Activated T-cell treated with anti-CD3 and anti-CD28 coated beads for 4 hours (primary cell): ENCODE measurements at places on chromosomes 5 and 9.

DNA sequence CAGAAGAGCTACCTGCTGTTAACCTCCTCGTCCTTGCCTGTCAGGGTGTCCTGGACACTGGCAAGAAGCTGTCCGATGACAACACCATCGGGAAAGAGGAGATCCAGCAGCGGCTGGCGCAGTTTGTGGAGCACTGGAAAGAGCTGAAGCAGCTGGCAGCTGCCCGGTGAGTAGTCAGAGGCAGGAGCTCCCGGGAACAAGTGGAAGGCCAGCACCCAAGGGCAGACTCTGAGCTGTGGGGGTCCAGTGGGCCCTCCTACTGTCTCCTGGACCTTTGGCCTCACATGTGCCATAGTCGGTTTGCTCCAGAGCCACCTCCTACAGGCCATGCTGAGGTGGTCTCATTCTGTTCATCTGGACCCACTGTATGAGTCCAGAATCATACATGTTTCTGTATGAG is 38.7 kb downstream of the DYNC2I2 start:
- no peak for DNase-seq

- no peak for DNase-seq
Observed at GRCh38 chr9:13513286-13513685, 233.8 kb upstream of the MPDZ start.

GRCh38 chr5:135315386-135315785 is 83.6 kb downstream of the MACROH2A1 start:
- no peak for DNase-seq

DNA sequence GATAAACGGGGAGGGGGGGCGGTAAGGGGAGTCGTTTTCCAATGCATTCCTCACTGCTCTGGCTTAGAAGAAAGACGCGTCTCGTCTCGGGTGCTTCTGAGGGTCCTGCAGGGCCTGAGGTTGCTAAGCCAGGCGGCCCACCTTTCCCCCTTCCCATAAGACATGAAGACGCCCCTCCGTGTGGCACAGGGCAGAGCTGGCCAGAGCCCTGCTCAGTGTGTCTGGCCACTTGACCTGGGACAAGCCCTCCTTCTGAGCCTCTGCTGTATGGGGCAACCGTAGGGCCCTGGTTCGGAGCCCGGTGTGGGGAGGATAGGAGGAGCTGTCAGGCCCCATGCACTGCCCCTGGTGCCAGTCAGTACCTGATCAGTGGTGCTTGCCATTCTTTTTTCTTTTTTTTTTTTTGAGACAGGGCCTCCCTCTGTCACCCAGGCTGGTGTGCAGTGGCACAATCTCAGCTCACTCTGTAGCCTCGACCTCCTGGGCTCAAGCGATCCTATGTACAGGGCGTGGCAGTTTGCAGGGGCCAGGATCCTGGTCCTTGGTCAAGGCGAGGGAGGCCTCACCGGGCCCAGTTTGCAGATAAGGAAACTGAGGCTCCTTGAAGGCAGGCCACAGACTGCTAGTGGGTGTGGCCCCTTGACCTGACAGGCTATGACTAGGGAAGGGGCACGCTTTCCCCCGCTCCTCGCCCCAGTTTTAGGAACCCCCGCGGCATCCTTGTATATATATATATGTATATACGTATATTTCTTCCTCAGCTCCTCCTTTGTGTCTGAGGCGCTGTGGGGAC is 172.3 kb upstream of the IER5L start:
- DNase-seq, result no peak

DNA sequence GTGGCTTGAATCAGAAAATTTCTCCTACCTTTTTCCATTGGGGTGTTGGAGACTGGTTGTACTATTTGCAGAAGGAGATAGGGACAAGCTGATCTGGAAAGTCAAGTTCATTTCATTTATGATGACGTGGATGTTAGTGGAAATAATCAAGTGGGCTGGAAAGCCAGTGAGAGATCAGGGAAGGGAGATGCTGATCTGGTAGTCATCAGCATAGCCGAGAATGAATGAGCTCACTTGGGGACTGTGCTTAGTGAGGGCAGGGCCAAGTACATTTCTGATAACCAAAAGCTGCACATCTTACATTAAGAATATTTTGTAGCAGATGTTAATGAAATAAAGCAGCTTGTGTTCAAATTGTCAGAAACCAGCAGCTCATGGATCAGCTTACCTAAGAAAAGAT is 12.1 kb downstream of the MAN2A1 start:
- no peak for DNase-seq
